ENCODE measurements at places on chromosomes 16 and 17. TPM values are rescaled to one million over a fixed set of nuclear protein-coding genes. Genes with fewer than 3 reads are reported as not detected.

Gene OR4D1
- not detected for total RNA-seq

Gene NUTF2
- 50.1 TPM for total RNA-seq

Gene ZNF629
- total RNA-seq, result 6.9 TPM

Gene SLC47A2
- total RNA-seq, result not detected

Gene TM4SF5
- total RNA-seq, result not detected

Gene CCL2
- 4.4 TPM for total RNA-seq

Gene NXPH3
- not detected for total RNA-seq

Gene LLGL2
- 39.7 TPM for total RNA-seq

Gene ACOX1
- total RNA-seq, result 31.2 TPM

Gene AANAT
- 0.94 TPM for total RNA-seq

Gene ACAP1
- total RNA-seq, result 392 TPM

Gene ST6GALNAC2
- total RNA-seq, result 2.7 TPM

Gene CCL5
- 3.3 TPM for total RNA-seq

Gene RIPOR1
- total RNA-seq, result 382 TPM

Gene CX3CL1
- total RNA-seq, result not detected

Gene IQCK
- 3.0 TPM for total RNA-seq

Gene SDR42E2
- total RNA-seq, result 0.27 TPM

Gene PLEKHH3
- total RNA-seq, result 0.44 TPM

Gene SPEM1
- total RNA-seq, result not detected

Gene KRTAP9-8
- total RNA-seq, result not detected

Gene ANKRD40CL
- total RNA-seq, result not detected

Gene NAGS
- 2.2 TPM for total RNA-seq

Gene KCNG4
- total RNA-seq, result not detected

Gene THRA
- total RNA-seq, result 16.8 TPM

Gene CCDC78
- 11.2 TPM for total RNA-seq

Gene CORO1A
- 653 TPM for total RNA-seq

Gene CPHXL2
- not detected for total RNA-seq

Gene RHBDF1
- total RNA-seq, result 0.76 TPM

Gene MEOX1
- total RNA-seq, result not detected

Gene DHX58
- 39.7 TPM for total RNA-seq

Gene LLGL1
- total RNA-seq, result 15.7 TPM

Gene C16orf92
- total RNA-seq, result not detected

Gene SLX4
- total RNA-seq, result 14.4 TPM

Gene HYDIN
- total RNA-seq, result not detected

Gene SLC5A10
- not detected for total RNA-seq

Gene SLC16A5
- total RNA-seq, result 9.3 TPM

Gene ZFP1
- total RNA-seq, result 14.1 TPM

Gene RNF222
- total RNA-seq, result not detected

Gene SYNGR3
- 19.8 TPM for total RNA-seq

Gene SDK2
- total RNA-seq, result 12.7 TPM

Gene RAB26
- total RNA-seq, result 0.62 TPM

Gene HSD11B2
- not detected for total RNA-seq

Gene ITGAL
- total RNA-seq, result 176 TPM

Gene CHCT1
- total RNA-seq, result not detected

Gene PIRT
- not detected for total RNA-seq

Gene TBC1D3E
- 6.1 TPM for total RNA-seq

Gene HOXB3
- total RNA-seq, result 4.0 TPM

All from B cell (primary cell).